ENCODE measurements at places on chromosomes 3 and 15.

DNA sequence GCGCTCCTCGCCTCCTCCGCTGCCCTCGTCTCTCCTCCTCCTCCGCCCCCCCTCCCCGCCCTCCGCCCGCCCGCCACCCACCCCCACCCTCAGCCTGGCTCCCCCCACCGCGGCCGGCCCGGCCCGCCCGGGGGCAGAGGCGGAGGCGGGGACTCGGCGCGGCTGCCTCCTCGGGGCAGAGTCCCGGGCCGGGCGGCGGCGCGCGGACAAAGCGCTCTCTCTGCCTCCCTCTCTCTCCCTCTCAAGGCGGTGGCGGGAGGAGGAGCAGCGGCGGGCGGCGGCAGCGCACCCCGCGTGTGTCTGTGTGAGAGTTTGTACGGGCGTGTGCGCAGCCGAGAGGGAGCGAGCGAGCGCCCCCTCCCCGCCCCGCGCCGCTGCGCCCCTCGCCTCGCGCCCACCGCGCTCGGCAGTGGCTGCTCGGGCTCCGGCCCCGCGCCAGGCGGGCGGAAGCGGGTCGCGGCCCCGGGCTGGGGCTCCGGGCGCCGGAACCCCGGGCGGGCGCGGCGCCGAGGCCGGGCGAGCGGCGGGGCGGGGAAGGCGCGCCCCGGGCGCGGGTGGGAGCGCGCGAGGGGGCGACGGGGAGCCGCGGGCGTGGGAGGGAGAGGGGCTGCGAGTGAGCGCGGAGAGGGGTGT lies at the start of gene IGF2BP2:
TSS of gene IGF2BP2 (minus strand) at position 37 of the 633 bp plus-strand sequence. CDS start 82 bp downstream, outside the sequence.
- no peak for DNase-seq

GRCh38 chr15:67065531-67066005 lies at the start of gene SMAD3:
TSS of gene SMAD3 (plus strand) at chr15:67065602. CDS start at chr15:67066155, 553 bp downstream.
- peak; percentile 19 for DNase-seq

- no peak for DNase-seq
These were observed 121.3 kb upstream of the TBL1XR1 start for GRCh38 chr3:177318559-177318958.

DNA sequence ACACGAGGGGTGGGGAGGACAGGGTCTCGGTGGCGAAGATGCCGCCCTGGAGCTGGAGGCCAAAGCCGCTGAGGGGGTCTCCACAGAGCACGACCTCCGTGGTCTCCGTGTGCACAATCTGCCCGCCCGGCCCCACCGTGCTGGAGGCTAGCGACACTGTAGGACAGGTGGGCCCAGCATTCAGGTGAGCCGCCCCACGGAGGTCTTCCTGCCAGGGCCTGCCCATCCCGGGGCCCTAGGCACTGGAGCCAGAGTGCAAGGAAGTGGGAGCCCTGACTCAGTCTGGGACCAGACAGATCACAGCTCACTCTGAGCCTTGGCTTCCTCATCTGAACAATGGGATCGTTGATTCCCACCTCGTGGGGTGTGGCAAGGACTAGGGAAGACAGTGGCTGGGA lies 25.8 kb downstream of the GRIP2 start:
- DNase-seq, result no peak

- DNase-seq, result no peak
These were observed 10.8 kb upstream of the HRH1 start for GRCh38 chr3:11143476-11143875.

DNA sequence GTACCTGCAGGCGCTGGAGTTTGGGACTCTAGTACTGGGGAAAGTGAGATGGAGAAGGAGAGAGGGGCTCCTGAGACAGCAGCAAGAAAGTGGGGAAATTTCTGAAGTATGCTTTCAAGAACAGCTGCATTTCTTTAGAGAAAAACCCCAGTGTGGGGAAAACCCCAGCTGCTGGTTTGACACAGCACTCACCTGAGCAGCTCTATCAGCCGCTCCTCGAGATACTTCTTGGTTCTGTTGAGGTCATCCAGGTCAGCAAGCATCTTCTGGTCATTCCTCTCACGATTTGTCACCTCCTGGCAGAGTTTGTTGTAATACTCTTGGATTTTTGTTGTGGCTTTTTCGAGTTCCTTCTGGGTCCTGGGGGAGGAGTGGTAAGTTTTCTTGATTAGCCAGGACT lies 18.8 kb downstream of the CXCR6 start:
- DNase-seq, result no peak

DNA sequence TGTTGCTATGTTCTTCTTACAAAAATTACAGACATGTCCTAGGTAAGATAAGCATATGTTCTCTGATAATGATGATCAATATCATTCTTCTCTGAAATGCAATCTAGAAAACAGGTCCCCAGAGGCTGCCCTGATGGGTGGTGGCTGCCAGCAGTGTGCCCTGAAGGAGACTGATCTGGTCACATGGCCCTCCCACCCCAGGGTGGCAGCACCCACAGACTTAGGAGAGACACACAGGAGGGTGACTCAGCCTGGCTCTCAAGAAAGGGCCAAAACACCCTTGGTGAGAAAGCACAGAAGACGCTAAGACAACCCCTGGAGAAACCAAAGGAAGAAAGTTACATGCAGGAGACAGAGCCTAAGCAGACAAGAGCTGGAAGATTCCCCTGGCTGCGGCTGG lies 203.7 kb downstream of the TJP1 start:
- no peak for DNase-seq

DNA sequence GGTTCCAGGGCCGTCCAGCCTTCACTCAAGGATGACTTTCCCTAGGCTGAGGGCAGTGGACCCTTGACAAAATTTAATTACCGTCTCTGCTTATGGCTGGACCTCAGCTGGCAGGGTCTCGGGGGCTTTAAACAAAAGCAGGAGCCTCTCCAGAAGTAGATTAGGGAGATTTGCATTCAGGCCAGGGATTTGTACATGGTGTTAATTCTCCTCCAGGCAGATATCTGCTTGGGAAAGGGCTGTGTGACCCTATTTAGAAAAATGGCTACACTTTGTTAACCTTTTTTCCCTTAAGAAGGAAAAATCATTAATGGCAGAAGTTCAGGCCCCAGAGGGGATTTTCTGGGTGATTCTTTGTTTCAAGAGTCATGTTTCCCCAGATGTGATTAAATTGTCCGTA lies 329.1 kb upstream of the C2CD4B start:
- DNase-seq, result no peak

DNA sequence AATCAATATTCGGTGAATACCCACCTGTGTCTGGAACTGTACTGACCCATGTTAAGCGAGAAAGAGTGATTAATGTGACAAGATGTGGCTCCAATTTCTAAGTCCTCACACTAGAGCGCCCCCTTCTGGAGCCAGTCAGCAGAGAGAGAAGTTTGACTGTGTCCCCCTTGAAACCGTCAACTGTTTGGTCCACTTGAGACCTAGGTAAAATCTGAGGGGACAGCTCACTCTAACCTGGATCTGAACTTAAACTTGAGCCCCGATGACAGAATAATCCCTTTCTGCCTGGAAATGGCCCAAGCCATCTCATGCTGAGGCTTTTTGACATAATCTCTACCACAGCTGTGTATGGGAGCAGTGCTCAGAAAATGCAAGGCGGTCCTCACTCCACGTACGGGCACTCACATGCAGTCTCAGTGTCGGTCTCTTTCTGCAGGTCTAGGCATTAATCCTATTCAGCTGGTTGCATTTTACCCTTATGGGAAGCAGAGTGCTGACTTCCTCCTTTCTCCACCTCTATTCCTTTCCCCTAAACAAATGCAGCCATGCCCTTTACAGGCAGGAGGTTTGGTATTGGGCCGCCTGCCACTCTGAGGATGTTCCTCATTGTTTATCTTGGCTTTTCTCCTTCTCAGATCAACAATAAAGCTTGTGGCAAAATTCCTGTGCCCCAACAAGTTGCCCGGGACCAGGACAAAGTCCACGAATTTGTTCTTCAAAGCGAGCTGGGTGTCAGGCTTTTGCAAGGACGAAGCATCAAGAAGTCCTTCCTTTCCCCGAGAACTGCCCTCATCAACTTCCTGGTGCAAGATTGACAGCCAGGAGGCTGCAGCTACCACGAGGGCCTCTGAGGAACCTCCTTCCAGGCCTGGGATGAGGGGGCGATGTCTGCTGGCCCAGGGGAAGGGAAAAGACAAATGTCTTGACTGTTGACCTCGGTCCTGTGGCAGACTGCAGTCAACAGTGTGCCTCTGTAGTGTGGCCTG lies 47.5 kb upstream of the LIMD1 start:
- no peak for DNase-seq
